ENCODE measurements at places on chromosomes 6 and 20.

DNA sequence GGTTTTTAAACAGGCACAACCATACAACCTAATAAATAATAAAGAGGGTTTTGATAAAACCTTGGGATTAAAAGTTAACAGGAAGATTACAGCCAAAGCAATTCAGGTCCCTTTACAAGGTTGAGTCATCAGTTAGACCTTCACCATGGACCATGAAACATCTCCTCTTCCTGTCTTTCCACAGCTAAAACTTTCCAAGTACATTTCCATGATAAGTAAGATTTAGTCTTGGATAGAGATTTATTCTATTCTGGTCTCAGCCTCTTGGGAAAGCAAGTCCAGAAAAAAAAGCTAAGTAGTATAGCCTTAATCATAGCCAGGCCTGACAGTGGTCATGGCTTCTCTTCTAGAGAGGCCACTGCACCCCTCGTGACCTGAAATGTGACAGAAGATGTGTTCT is 2.9 kb upstream of the PRSS35 start:
- DNase-seq: no peak

- no peak for DNase-seq
Measured at GRCh38 chr6:168589275-168589674, 148.3 kb downstream of the SMOC2 start.

DNA sequence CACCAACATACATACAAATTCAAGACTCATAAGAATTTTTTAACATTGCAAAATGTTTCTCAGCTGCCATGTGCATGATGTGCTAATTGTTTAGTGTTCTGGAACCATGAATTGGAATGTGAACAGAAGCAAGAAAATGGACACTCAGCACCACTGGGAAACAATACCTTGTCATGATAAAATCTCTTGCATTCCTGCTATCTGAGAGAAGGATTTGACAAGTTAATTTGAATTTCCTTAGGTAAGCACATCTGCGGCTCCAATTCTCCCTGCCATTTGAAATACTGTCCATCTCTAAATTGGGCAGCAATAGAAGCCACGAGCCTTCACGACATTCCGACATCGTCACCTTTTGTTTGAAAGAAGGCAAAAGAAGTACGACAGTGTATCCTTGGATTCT is 1104.6 kb upstream of the MAP3K7 start:
- DNase-seq: no peak

DNA sequence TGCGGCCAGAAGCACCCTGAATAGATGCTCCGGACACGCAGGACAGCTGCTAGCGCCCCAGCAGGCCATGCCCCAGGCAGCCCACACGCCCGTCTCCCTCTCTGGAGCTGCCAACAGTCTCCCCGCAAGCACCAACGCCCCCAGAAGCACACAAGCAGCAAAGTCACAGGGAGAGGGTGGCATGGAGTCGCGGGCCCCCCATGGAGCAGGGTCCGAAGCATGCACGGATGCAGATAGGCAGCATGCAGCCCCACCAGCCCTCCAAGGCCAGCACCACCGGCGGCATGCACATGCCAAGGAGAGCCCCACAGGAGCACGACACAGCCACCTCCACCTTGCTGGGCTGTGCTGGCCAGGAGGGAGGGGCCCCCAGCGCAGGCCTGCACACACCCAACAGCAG is 53.8 kb downstream of the KCNQ2 start:
- no peak for DNase-seq

GRCh38 chr6:70351461-70351860 is 48.6 kb upstream of the COL9A1 start:
- DNase-seq: no peak
